ENCODE measurements at places on chromosomes 11 and 22.

- no peak for DNase-seq
These were observed 23.7 kb downstream of the TMPRSS13 start for GRCh38 chr11:117905524-117905923.

DNA sequence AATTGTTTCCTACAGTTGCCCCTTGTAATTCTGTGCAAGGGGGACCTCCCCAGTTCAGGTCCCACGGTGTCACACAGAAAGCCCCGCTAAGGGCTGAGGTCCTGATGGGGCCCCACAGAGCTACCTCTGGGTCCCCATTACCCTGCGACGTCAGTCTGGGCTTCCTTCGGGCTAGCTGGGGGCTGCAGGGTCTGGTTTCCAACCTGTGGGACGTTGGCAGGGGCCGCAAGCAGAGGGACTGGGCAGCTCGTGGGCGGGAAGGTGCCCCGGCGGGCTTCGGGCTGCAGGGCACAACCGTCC, 698 bp downstream of the SLC37A4 start:
- DNase-seq: no peak

DNA sequence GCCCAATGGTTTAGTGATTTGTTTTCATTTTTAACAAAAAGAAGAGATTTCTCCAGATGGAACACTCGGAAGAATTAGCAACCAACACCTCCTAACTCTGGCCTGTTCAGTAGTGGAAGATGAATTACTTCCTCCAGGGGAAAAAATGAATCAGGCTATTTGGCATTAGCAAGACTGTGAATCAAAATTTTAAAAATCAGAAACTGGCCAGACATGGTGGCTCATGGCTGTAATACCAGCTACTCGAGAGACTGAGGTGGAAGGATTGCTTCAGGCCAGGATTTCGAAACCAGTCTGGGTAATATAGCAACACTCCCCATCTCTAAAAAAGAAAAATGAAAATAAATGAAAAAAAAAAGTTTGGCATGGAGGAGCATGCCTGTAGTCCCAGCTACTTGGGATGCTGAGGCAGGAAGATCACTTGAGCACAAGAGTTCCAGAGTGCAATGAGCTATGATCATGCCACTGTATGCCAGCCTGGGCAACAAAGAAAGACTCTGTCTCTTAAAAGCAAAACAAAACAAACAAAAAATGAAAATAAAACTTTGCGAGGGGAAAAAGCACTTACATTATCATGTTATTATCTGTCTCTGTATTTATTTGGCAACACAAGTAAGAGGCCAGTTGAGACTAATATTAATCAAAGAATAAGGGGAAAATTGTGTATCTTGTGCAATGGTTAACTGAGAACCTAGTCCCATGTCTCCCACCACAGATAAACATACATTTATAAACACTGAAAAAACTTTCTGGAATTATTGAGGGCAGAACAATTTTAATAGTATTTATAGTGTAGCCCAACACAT, 796.3 kb upstream of the ANO3 start:
- DNase-seq: no peak

GRCh38 chr11:63405114-63405513, 35.5 kb downstream of the SLC22A9 start:
- no peak for DNase-seq

DNA sequence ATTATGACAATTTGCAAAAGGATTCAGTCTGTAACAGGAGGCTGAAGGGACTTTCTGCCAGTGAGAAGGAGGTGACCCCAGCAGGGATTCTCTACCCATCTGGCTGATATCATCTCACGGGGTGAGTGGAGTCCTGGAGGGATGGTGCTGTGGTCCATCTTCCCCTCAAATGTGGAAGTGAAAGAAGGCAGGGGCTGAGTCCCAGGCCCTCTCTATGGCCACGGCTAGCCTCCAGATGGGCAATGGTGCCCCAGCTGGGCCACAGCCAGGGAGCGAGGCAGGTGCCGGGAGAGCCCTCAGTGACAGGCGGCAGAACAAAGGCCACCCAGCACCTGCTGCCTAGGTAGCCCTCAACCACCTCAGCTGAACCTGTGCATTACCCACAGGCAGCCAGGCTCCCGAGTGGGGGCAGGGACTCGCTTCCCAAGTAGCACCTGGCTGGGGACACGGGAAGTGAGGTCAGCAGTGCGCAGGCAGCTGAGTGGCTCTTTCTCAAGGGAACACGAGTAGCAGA, 6.7 kb downstream of the NECTIN1 start:
- DNase-seq: no peak

DNA sequence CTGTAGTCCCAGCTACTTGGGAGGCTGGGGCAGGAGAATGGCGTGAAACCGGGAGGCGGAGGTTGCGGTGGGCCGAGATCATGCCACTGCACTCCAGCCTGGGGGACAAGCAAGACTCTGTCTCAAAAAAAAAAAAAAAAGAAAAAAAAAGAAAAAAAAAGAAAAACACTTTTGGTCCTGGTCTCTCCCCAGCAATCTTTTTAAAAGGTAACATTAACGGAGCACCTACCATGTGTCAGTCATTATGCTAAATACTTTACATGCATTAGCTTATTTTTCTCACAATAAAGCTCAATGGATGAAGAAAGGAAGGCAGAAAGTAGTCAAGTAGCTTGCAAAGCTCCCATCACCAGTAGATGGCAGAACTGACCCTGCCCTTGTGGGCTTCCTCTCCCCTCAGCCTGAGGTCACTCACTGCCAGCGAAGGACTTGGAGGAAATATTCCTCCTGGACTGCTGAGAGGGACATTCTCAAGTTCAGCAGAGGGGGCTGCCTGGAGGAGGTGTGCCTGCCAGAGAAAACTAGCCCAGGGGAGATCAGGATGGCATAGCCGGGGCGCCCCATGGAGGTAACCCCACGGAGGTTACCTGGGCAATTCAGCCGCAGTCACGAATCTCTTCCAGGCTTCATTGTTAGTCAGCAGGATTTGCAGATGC, 15.5 kb downstream of the APOL3 start:
- DNase-seq: peak; percentile 70

DNA sequence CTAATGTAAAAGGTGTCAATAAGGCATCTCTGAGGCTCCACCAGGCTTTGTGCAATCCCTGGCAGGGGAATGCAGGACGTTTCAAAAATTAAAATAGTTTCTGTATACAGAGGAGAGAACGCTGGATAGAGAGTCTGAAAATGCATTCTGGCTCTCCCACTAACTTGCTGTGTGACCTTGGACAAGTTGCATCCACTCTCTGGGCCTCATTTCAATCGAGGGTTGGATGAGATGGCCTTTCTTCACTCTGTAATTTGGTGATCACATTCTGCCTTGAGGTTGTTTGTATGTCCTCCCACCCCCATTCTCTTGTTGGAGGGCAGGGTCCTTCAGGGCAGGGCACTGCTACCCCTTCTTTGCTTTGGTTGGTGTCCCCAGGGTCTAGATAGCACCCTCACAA, 78.5 kb downstream of the CACNG2 start:
- DNase-seq: no peak

DNA sequence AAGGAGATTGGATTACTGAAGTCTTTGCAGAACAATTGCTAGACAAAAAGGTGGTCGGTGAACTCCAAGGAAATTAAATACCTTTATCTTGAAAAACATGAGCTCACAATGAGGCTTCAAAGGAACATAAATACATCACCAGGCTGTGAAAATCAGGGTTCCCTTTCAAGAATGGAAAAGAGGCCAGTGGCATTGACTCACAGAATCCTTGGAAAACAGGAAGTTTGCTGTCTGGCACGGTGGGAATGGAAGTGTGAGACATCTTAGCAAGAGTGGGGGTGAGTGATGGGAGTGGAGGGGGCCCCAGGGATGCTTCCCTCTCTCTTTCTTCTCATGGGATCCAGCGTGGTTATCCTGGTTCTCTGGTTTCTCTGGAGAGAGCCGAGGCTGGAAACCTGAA, 48.9 kb upstream of the TBCEL start:
- DNase-seq: no peak

Data from suppressor macrophage (primary cell).